Ovary (tissue), 10 donors: ENCODE measurements at places on chromosomes 3 and 15. TPM values are rescaled to one million over a fixed set of nuclear protein-coding genes. Genes with fewer than 3 reads are reported as not detected.

Gene GBE1
- 43.7 TPM for total RNA-seq

Gene MCF2L2
- 0.61 TPM for total RNA-seq

Gene CD276
- total RNA-seq: 54.8 TPM

Gene PHLDB2
- total RNA-seq: 18.0 TPM

Gene LRRC31
- not detected for total RNA-seq

Gene IGF2BP2
- 20.3 TPM for total RNA-seq

Gene MAGEL2
- total RNA-seq: 1.5 TPM

Gene EFCC1
- total RNA-seq: 15.5 TPM

Gene SCN5A
- total RNA-seq: 3.8 TPM

Gene WDR93
- total RNA-seq: not detected

Gene ITPR1
- 78.5 TPM for total RNA-seq
